Activated naive CD4-positive, alpha-beta T cell treated with Interleukin-2 at 50 U/mL for 16 hours (primary cell): ENCODE measurements at places on chromosomes 16 and 17.

- DNase-seq = no peak
Measured at GRCh38 chr16:81641395-81642106, 137.5 kb upstream of the PLCG2 start.

- no peak for DNase-seq
Measured at GRCh38 chr17:70691150-70691549, 521.8 kb downstream of the KCNJ2 start.

GRCh38 chr17:1638171-1638590, 7.4 kb downstream of the SCARF1 start:
- DNase-seq = no peak

- no peak for DNase-seq
Measured at GRCh38 chr17:37273409-37274051, 102.3 kb upstream of the C17orf78 start.

GRCh38 chr17:43917348-43918025, 10.2 kb upstream of the MPP2 start:
- DNase-seq = peak; percentile 55

GRCh38 chr16:4366016-4366415, 5.6 kb upstream of the VASN start:
- no peak for DNase-seq

DNA sequence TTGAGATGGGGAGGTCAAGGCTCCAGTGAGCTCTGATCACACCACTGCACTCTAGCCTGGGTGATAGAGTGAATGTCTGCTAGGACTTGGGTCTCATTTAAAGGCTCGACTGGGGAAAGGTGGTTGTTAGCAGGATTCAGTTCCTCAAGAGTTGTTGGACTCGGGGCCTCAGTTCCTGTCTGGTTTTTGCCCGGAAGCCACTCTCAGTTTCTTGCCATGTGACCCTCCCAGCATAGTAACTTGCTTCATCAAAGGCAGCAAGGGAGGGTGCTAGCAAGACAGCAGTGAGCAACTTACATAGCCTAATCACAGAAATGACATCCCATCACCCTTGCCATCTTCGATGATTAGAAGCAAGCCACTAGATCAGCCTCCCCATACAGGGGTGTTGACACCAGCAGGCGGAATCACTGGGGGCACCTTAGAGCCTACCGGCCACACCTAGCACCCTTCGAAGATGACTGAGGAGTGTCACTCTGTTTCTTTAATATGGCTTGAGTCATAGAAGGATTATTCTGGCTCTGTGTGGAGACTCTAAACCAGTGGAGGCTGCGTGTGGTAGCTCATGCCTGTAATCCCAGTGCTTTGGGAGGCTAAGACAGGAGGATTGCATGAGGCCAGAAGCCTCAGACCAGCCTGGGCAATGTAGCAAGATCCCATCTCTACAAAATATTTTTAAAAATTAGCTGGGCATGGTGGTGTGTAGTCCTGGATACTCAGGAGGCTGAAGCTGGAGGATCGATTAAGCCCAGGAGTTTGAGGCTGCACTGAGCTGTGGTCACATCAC, 13.2 kb upstream of the SCNN1B start:
- no peak for DNase-seq

GRCh38 chr17:43562679-43563599, 16.8 kb upstream of the ETV4 start:
- no peak for DNase-seq

GRCh38 chr17:73566905-73567782, 77.1 kb downstream of the SDK2 start:
- peak; percentile 19 for DNase-seq

DNA sequence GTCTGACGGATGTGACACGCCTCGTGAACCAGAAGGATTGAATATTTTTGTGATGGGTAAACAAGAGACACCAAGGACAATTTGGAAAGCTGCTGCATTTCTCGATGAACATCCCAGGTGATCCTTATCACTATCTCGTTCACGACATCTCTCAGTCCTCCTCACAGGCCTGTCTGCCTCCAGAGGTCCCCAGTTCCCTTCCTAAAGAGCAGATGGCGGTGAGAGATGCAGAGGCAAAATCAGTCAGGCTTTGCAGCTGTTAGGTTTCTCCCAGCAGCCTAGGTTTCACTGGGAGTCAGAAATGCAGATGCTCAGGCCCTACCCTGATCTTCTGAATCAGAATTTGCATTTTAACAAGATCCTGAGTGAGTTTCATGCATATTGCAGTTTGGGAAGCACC, 23.6 kb downstream of the SCPEP1 start:
- DNase-seq = no peak

GRCh38 chr16:20610211-20610891, 34.2 kb upstream of the ACSM2B start:
- DNase-seq = no peak

DNA sequence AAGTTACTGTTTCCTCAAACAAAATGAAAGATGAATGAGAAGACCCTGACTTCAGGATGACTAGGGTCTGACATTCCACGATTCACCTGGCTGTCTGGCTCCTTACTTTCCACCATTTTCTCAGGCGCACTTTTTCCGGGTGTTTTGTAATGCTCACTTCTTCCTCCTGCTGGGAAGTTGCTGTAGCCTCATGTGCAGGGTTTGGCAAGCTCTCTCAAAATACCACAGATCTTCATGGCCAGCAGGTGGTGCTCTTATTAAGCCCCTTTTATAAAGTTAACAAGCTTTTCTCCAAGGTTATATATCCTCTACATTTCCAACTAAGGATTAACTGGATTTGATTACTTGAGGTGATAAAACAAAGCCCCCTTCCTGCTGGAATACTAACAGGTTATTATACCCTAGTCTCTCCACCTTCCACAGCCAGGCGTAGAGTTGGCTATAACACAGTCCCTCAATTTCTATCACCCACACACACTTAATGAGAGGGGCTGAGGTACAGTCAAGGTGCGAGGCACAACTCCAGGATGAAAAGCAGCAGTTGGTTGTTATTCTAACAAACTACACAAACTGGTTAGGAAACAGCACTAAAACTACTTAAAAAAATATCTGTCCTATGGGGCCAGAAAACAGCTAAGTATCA, 45.4 kb downstream of the STH start:
- DNase-seq = peak; percentile 51

GRCh38 chr17:44773140-44773539, 14.4 kb downstream of the ADAM11 start:
- no peak for DNase-seq

DNA sequence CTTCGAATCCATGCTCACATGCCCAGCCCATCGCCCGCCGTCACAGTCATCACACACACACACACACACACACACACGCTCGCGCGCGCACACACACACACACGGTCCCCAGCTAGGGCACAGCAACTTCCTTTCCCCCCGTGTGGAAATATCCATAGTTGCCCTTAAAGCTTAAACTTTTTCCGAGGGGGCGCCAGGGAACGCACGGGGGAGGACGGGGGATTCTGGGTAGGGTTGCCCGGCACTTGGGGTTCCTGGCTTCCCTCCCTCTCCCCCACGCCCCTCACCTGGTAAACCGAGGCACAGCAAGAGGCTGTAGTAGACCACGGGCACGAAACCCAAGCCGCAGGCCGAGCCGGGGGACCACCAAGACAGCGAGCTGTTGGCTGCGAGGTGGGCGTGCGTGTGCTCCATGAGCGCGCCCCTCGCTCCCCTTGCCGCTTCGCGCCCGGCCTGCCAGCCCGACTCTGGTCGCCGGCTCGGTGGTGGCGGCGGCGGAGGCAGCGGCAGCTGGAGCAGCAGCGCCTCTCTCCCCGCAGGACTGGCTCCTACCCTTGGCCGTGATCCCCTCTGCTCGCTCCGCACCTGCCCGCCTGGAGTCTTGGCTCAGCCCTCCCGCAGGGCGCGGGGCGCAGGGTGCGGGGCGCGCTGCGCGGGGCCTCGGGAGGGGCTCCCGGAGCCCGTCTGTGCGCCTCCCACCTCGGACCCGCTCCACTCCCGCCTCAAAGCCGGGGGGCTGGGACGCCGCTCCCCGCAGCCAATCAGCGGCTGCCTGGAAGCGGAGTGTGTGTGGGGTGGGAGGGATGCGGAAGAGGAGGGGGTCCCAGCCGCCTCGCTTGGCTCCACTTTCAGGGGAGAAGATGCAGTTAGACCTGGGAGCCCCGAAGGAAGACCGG, at the start of gene GPR139:
GPR139 (minus strand) TSS at position 688 of the 896 bp plus-strand sequence; CDS start at position 414, 274 bp downstream.
- DNase-seq = no peak

- DNase-seq = no peak
Measured at GRCh38 chr16:9344508-9344907, 253.1 kb downstream of the HAPSTR1 start.

DNA sequence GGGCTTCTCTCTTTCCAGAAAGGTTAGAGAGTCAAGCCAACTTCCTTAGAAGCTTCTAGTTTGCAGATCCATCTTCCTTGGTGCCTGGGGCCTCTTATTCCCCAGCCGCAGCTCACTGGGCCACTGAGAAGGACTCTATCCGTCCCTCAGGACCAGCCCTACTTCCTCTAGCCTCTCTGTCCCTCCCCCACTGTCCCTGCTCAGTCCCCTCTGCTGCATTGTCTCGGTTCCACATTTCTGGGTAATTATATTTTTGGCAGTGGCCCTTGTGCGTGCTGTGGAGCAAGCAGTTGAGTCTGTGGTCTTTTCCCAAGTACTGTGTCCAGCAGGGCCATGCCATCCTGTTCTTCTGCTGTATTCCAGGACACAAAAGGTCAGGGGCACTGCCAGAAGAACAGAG, 17.8 kb downstream of the IRX3 start:
- DNase-seq = no peak

DNA sequence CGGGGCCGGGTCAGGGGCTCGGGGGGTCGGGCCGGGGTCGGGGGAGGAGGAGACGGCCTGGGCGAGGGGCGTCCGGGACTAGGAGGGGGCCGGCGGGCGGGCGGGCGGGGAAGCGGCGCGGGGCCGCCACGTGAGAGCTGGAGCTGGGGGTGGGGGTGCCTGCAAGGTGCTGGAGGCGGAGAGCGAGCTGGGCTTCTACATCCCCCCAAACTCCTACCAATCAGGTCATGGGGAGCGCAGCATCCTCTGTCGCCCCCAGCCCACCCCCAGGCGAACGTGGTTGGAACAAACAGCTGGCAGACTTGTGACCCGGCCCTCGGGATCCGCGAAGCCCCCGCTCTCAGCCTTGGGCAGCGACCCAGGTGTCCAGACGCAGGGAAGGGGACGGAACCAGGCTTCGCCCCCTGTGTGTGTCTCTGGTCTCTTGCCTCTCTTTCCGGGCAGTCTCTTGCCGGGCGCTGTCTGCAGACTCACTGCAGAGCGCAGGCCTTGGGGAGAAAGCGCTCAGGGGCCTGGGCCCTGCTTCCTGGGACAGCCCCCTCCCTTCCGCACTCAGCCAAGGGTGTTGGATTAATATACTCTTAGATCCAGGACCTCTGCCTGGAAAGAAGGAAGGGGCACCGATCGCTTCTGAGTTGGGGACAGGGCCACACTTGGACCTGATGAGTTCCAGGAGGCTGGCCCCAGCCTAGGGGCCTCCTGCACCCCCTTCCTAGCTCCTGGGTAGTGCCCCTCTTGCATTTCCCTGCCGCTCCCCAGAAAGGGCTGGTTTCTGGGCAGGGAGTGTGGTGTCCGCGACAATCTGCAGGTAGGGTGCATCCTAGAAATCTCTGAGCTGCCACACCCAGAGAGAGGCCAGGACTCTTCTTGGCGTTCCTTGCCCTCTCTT, 722 bp downstream of the RASL10B start:
- DNase-seq = no peak

DNA sequence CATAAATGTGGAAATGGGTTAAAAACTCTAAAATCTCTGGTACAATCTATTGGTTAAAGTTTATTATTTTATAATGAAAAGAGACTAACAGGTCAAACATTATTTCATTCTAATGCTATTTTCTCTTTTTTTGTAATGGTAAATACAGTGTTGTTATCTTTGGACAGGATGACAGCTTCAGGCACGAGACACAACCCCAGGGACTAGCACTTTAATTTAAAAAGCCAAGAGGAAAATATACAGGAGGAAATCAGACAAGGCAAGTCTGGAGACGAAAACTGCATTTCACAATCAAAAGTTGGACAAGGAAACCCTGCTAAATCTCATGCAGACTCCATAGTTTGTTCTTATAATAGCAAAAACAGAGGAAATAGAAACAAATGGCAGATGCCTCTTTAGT, 589.1 kb upstream of the CDH8 start:
- DNase-seq = no peak

DNA sequence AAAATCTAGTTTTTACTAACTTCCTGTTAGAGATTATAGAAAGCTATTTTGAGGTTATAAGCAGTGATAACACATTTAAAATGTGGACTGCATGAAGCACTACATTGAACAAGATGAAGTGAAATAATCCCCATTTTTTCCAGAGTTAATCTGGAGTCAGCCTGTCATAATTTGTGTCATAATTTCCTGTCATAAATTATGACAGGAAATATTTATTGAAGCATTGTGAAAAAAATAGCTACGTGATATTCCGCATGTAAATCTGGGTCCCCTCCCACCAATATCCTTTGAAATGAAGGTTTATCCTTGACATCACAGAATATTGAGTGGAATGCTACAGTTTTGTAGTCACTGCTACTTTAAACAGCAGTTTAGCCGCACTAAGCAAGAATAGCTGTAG, 40.1 kb downstream of the OMG start:
- no peak for DNase-seq

DNA sequence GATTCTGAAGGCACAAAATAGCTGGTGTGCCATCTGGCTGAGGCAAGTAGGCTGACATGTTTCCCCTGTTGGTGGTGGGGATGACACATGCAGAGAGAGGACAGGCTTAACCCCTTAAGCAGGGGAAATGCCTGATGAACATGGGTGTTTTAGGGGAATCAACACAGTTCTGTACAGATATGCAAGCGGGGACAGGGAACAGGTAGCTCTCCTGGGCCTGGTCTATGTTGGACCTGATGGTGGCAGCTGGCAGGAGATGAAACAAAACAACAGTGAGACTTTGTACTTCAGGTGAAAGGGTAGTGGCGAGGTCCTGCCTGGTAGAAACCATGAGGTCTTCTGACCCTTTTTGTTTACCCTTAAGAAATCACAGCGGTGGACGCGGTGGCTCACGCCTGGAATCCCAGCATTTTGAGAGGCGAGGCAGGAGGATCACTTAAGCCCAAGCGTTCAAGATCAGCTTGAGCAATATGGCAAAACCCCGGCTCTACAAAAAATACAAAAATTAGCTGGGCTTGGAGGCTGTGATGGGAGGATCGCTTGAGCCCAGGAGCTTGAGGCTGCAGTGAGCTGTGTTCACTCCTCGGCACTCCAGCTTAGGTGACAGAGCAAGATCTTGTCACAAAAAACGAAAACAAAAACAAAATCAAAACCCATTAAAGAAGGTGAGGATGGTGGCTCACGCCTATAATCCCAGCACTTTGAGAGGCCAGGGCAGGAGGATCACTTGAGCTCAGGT, 10.5 kb downstream of the OR1F1 start:
- no peak for DNase-seq

DNA sequence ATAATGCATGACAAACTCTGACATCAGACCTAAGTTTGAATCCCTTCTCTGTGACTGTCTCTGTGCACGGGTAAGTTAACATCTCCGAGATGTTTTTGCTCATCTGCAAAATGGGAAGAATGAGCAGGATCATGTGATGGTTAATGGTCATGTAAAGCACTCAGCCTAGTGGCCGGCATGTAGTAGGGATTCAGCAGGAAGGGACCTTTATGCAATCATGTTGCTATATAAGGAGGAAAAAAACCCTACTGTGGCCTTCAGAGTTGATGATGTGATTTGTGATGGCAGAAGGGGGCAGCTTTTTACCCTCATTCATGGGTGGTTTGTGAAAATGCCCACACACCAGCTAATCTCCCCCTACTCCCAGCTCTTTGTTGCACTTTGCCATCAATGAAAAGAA, 24.1 kb downstream of the CLEC16A start:
- no peak for DNase-seq
